ENCODE measurements at places on chromosomes 12 and 14.

DNA sequence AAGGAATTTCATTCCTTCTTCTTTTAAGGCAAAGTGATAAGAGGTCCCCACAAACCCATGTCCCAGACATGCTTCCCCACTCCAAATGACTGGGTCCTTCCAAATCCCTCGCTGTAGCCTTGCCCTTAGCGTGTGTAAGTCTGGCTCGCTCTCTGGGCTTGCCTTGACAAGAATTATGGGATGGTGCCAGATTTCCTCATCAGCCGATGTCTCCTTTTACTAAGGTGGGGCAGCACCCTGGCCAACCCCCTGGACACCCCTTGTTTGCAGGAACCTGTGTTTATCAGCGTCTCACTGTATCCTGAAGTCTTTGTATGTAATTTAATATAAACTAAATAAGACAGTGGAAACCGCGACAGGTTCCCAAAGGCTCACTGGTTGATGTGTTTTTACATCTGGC lies 493.3 kb downstream of the EGLN3 start:
- DNase-seq: no peak

DNA sequence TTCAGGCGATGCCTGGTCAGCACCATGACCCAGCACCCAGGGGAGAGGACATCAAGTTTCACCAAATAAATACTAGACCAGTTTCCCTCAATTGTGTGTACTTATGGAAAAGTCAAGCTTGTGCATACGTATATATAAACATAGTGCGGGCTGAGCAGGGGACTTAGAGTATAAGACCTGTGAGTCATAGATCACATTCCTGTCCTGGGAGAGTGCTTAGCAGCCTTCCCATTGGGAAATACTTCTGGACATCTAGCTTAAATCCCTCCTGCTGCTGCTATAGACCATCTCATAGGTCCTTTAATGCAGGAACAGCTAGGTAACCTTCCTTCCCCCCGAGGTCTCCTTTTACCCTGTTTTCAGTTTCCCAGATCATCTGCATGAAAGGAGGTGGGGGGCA lies 51.9 kb downstream of the PRMT8 start:
- no peak for DNase-seq

GRCh38 chr12:49776858-49777257 lies 35.5 kb downstream of the TMBIM6 start:
- no peak for DNase-seq

DNA sequence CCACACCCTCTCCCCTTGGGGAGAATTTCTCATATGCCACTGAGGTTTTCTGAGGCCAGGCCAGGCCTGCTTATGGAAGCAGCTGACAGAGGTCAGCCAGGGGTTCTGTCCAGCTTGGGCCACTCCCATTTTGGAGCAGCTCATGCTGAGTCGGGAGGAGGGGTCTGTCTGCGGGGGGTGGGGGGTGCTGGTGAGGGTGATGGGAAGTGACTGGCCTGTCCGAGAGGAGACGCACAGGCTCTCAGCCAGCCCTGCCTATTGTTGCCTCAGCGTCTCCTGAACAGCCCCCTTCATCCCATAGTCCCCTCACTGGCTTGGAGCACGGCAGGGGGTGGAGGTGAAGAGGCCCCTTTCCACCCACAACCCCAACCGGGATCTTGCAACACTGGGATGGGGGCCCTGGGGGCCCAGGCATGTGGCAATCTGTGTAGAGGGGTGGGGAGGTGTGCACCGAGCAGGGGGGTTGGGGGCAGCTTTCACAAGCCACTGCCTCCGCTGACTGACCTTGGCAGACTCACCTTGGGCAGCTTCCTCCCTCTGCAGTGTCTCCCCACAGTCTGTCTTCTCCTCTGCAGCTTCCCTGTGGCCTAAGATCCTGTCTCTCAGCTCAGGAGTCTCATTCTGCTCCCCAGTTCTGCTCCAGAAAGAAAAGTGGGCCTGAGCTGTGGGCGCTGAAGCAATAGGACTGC lies 5.5 kb downstream of the CEBPE start:
- no peak for DNase-seq

GRCh38 chr12:6076776-6077691 lies 47.4 kb downstream of the VWF start:
- DNase-seq: no peak

DNA sequence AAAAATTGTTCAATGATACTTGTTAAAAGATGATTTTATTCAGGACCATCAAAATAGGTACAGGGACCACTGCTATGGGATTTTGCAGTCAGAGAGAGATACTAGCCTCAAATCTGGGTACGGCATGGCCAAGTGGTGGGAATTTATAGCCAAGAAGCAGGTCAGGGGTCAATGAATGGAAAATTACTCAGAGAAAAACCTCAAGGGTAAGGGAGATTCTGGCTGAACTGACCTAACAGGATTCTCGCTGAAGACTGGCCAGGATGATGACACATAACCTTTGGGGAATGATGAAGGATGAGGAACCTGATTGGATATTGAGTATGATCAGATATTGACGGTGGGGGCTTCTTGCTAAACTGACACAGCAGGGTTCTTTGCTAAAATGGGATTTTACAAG lies 32.7 kb downstream of the DEPDC4 start:
- DNase-seq: no peak

DNA sequence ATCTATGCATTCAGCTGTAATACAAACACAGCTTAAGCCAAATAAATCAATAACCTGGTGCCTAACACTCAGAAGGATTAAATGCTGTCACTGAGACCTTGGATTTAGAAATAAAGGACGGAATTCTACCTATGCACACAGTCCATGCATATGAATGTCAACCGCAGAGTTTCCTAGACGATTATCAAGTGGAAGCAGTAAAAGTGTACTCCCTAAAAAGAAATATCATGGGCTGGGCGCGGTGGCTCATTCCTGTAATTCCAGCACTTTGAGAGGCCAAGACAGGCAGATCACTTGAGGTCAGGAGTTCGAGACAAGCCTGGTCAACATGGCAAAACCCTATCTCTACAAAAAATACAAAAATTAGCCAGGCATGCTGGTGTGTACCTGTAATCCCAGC lies 188.2 kb upstream of the DYRK2 start:
- no peak for DNase-seq

- no peak for DNase-seq
These were observed 290.8 kb downstream of the RPAP3 start for GRCh38 chr12:47415054-47415453.

- DNase-seq: no peak
These were observed 67.2 kb downstream of the CCDC88C start for GRCh38 chr14:91350483-91350812.

DNA sequence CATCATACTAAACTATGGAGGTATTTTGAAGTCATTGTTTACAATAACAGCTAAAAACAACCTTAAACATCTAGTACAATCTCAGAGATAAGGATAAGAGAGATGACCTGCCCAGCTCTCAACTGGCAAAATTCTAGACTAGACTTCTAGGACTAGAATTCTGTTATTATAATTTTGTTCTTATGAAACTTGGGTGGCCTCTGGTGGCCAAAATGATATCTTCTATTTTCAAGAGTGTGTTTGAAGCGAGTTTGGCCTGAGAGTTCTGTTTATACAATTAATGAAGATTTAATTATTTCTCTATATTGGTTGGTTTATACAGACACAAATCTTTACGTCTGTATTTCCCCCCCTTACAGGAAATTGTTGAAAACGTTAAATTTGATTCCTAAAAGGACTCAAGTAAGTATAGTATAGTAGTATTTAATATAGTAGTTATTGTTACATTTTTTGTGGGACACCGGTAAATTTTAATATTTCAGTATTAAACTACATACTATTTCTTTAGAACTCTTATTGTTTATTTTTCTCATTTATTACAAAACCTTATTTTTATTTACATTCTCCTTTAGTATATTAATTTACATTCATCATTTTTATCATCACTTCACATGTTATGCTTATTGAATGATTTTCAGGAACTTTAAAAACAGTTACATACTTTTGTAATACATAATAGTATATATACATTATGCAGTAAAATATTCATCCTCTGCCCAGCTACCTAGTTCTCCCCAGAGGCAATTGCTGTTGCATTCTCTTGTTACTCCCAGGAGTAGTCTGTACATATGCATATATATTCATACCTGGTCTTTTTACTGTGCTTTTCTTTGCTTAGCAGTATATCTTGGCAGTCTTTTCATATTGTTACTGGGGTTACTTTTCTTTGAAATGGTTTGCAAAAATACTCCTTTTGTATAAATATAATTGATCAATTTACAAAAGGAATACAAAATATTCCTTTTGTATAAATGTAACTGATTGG lies 6.6 kb downstream of the PPHLN1 start:
- DNase-seq: no peak

- DNase-seq: no peak
These were observed 43.7 kb downstream of the GPR137C start for GRCh38 chr14:52596320-52596719.

DNA sequence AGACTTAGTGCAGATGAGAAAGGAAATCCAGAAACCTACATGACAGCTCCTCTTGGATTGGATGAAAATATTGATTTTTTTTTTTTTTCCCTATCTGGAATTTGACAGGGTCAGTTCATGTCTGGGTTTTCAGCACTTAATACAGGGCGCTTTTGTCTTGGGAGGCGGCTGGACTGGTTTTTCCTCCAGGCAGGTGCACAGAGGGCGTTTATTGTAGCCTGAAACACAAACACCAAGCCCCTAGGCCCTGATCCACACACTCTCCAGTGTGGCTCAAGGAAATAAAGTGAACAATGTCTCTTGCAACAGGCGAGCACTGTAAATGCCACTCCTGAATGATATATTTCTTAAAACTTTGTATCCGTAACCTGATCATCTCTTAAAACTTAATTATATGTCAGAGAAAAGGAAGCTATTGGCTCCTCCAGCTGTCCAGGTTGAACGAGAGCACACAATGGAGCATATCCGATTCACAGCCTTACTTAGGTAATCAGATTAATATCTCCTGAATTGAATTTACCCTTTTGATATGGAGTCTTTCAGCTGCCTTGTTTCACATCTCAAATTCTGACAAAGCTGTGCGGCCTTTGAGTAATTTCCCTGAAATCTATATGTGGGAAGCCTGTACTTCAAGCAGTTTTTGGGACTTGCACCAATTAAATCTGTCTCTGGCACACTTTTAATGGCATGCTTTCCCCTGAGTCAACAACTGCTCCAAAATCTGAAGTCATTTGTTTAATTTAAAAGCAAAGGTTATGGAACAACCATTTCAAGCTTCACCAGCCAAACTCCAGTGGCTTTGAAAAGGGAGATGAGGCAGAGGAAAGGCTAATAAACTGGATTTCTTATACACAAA lies 485.7 kb downstream of the ZFP36L1 start:
- no peak for DNase-seq

- DNase-seq: no peak
These were observed 204.0 kb downstream of the GRIN2B start for GRCh38 chr12:13777374-13777773.

DNA sequence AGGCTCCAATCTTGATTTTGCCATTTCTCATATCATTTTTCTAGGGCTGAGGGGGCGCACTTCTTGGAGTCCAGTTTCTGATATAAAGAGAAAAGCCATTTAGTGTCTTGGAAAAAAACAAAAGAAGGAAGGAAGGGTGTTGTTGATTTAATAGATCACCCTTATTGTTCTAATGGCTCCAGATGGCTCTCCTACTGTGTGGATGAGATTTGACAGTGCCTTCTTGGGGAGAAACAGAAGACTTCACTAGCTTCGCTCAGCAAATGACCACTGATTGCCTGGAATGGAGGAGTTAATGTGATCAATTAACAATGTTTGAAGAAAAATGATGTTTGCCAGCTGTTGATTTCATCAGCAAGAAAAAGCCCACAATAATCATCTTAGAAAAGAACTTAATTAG lies 216.2 kb downstream of the APAF1 start:
- DNase-seq: no peak

- no peak for DNase-seq
These were observed 510 bp downstream of the ARID2 start for GRCh38 chr12:45730084-45730347.

DNA sequence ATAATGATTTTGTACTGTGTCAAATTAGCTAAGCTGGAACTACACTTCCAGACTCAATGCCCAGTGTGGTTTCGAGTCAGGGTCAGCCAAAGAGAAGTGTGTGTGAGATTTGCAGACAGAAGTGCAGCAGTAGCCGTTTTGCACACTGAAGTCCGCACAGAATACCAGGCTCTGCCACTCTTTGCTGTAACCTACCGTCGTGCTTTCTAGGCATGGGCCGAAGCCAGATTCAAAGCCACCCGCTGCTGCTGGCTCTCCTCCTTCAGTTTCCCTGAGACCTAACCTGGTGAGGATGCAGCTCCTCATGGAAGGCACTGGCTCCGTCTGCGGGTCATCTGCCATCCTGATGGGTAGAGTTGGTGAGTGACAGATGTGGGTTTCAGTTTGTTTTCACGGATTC lies 48.8 kb downstream of the LRTM2 start:
- no peak for DNase-seq

GRCh38 chr12:75364919-75365318 lies 26.0 kb upstream of the GLIPR1L2 start:
- no peak for DNase-seq

DNA sequence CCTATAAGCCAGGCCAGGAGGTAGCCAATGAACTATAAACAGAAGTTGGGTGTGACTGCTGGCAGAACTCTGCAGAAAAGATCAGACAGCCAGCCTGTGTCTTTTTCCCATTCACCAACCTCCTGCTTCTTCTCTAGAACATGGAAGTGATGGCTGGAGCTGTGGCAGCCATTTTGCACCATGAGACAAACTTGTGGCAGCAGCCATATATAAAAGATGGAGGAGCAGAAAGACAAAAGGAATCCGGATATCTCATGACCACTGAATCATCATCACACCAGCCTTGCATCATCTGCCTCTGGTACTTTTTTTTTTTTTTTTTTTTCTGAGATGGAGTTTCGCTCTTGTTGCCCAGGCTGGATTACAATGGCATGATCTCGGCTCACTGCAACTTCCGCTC lies 8.7 kb downstream of the BEGAIN start:
- no peak for DNase-seq

GRCh38 chr12:21608196-21608595 lies 3.5 kb upstream of the GYS2 start:
- DNase-seq: no peak

GRCh38 chr12:26523708-26524150 lies 309.3 kb downstream of the ITPR2 start:
- no peak for DNase-seq

- DNase-seq: no peak
These were observed 375.9 kb downstream of the DAD1 start for GRCh38 chr14:22213120-22213519.

DNA sequence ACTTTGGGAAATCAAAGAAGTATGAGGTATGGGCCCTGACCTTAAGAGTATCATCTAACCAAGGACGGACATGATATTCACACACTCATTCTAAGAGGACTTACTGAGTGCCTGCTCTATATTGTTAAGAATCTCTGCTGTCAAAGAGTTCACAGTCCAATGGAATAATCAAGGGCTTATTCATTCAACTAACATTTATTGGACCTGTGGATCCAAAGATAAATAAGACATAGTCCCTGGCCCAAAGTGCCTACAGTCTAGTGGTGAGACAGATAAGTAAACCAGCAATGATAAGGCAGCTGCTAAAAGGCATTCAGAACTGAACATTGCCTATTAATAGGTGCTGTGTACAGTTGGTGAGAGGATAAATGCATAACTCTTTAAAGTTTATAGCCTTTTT lies 11.0 kb downstream of the WDR20 start:
- no peak for DNase-seq

- DNase-seq: no peak
These were observed 165.7 kb downstream of the CAND1 start for GRCh38 chr12:67434671-67435370.

Measured in T-helper 1 cell (primary cell).